CD14-positive monocyte (primary cell): ENCODE measurements at places on chromosomes 2 and 18.

DNA sequence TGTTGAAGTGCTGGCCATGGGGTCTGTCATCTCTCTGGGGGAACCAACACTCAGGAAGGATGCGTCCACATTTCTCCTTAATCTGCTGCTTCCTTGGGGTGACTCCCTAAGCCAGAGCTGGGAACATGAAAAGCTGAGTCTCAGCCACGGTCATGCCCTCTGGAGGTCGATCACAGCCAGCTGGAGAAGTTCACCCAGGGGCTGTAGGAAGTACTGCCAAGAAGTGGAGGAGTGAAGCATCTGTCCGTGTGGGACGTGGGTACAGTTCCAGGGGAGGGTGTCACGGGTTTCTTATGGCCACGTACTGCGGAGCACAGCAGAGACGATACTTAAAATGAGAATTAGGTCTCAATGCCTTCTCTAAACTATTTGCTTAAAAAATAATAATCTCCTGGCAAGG, 42.4 kb upstream of the IGFBP2 start:
- no peak for DNase-seq

DNA sequence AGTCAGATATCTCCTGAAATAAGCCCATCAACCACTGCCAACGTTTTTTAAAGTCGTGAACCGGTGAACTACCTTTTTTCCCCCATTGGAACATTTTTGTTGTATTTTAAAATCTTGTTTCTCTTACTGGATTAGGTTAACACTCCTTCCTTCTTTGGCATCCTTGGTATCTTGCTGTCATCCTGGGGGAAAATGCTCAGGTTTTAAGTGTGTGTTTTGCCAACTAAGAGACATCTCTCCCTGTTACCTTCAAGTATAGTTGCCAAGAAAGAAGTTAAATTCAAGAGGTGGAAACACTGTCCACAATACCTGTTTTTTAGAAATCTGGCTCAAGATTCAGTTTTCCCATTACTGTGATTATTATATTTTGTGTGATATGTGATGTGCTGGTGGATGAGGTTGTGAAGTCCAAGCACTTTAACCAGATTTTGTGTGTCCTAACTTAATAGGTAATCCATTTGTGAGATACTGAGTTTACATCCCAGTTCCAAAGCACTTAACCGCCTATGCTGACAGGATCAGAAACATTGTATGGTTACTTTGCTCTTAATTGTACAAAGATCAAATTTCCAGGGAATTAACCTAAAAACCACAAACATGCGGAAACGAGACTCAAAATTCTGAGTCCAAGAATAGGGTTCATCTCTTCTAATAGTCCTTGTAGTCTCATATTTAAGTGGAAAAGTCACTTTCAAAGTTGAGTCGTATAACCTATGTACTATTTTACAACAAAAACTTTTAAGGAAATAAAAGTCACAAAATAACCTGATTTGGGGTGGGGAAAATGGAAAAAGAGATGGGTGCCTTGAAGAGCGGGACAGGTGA, 1.3 kb upstream of the SP3 start:
- no peak for DNase-seq

GRCh38 chr2:133026536-133027177, 356.7 kb upstream of the LYPD1 start:
- no peak for DNase-seq

DNA sequence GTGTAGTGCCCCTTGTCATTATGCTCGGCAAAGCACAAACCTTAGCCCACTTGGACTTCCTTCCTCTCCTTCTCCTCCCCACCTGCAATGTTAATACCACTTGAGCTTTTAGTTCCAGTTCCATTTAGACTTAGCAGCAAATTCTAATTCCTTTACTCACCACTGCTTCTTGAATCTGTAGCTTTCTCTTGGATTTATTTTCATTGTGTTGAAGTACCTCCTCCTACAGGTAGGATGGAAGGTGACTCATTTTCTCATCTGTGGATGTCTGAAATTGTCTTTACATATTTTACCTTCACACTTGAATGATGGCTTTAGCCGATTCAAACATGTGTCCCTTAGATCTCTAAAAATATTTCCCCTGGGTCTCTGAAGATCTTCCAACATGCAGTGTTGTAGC, 32.8 kb upstream of the BIN1 start:
- DNase-seq: no peak

DNA sequence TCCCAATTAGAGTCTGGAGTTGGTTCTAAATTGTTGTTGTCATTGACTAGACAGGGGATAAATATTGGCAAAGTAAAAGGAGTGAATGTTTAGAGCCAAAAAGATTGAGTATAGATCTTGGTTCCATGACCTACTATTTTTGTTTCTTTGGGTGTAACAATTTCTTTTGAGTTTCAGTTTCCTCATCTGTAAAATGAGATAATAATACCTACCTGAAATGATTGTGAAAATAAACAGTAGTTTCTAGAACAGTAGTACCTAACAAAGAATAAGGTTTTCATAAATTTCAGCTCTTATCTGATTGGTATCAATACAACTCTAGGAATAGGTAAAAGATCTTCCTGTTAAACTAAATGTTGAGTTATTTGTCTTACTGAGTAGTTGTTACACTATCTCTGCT, 56.8 kb downstream of the PMS1 start:
- no peak for DNase-seq

DNA sequence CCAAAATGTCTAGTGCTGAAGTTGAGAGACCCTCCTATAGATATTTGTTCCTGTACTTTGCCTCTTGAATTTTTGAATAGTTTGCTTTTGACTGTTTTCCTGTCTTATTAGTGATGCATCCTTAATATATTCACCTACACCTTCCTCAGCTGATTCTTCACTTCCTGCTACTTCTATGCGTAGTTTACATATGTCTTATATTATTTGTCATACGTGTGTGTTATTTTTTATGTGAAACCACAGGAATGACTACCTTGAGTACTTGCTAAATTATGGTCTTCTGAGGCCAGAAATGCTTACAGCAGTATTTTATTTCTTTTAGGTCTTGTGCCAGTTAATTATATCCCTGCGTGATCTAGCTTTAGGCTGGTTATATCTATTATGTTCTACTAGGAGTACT, 9.9 kb downstream of the UBE2E3 start:
- no peak for DNase-seq

GRCh38 chr2:227029426-227030105, 134.4 kb downstream of the COL4A4 start:
- peak; percentile 36 for DNase-seq

GRCh38 chr2:160689441-160689840, 195.8 kb upstream of the RBMS1 start:
- DNase-seq: no peak

DNA sequence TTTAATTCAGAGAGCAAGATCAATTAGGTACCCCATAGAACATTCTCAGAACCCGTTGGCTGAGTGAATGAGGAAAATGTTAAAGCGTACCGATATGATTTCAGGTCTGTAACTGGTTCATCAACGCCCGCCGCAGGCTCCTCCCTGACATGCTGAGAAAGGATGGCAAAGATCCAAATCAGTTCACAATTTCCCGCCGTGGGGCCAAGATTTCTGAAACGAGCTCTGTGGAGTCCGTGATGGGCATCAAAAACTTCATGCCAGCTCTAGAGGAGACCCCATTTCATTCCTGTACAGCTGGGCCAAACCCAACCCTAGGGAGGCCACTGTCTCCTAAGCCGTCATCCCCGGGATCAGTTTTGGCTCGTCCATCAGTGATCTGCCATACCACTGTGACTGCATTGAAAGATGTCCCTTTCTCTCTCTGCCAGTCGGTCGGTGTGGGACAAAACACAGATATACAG, 7.3 kb downstream of the TGIF1 start:
- no peak for DNase-seq

GRCh38 chr2:223122781-223123180, 70.8 kb downstream of the KCNE4 start:
- DNase-seq: no peak

- peak; percentile 37 for DNase-seq
These were observed 16.4 kb downstream of the TET3 start for GRCh38 chr2:74001121-74001520.

GRCh38 chr2:120768112-120769048, 32.7 kb downstream of the GLI2 start:
- DNase-seq: no peak

DNA sequence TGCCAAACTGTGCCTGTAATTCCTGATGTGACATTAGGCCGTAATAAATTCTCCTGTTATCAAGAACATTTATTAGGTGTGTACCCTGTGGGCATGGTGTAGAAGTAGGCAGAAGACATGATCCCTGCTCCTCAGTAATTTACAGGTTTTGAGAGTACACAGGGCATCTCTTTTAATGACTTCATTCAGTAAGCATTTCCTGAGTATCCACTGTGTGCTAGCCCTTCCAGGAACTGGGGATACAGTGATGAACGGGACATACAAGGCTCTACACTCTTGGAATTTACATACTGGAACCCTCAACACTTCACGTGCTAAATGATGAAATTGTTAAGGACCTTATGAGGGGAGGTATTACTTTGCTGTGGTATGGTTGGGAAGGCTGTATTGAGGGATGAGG, 30.2 kb downstream of the DIS3L2 start:
- no peak for DNase-seq

- no peak for DNase-seq
These were observed 59.7 kb upstream of the PDK1 start for GRCh38 chr2:172496160-172496608.

DNA sequence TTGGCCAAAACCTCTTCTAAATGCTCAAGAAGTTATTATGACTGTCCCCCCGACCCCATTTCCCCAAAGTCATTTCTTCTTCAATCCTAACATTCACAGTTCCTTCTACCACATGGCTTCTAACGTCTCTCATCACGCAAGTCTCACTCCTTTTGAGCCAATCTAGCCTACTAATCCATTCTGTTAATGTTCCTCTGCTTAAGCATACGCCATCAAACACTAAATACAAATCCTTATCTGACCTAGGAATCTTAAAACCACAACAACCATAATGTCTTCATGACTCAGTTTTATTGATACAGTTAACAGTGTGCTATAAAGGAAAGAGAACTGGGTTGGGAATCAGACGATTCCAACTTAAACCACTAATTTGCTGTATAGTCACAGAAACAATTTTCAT, 23.9 kb downstream of the HNRNPLL start:
- DNase-seq: no peak

GRCh38 chr2:23347471-23348092, 37.4 kb upstream of the KLHL29 start:
- no peak for DNase-seq

GRCh38 chr2:153770359-153770991, 101.2 kb upstream of the GALNT13 start:
- DNase-seq: no peak

DNA sequence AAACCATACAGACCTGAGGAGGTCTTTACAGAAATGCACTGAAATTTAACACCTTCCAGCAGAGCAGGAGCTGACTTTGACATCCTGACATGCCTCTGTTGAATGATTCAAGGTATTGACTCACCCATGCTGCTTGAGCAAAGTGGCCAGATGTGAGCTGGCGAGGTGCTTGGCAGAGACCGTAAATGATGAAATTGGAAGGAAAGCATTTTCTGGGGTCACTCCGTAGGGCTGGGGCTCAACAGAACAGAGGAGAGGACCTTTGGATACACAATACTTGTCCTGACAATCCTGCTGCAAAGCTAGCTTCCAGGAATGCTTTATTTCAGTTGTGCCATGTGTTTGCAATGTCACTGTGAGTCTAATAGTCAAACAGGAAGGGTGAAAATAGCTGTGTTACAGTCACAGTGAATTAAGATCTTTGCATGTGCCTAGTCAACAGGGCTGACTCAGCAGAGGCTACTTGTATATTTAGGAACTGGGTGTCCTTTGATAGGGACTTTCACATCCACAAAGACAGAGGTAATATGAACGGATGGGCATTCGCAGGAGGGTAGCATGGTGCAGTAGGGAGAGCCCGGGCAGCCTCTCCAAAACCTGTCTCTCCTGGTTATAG, 31.6 kb upstream of the NCK2 start:
- peak; percentile 36 for DNase-seq
